H9 (cell line): ENCODE measurements at places on chromosomes 11 and 22. TPM values are rescaled to one million over a fixed set of nuclear protein-coding genes. Genes with fewer than 3 reads are reported as not detected.
A peak's percentile ranks its signal among the peaks of the same experiment; 100 is the strongest.

DNA sequence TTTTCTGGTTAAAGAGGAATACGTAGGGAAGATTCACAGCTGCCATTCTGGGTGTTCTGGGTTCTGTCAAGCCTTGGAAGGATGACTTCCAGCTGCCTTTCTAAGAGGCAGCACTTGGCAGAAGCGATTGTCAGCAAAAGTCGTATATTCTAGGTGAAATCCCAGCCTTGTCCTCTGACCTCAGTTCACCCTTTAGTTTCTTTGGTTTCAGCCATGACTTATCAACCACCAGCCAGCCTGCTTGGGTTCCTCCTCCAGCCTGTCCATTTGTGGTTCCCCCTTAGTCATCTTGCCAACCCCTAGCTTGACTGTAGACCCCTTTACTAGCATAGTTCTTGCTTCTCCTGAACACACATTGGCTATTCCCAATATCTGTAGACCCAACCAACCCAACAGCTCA is 102.3 kb upstream of the CD44 start:
- no peaks in the 10 kb centered on the region for H3K36me3 ChIP-seq
- H3K4me1 ChIP-seq: no peaks in the 10 kb centered on the region; the same call in 1 of the 2 replicates
- no peaks in the 10 kb centered on the region for H3K27me3 ChIP-seq
- H3K4me3 ChIP-seq: no peak overlapping the region
- no peak for DNase-seq
- no peak overlapping the region for H3K27ac ChIP-seq

Gene ARHGAP32
- total RNA-seq: 21.0 and 22.0 TPM in 2 replicates

Gene KIF18A
- 25.3 and 25.9 TPM in 2 replicates for total RNA-seq

- no peaks in the 10 kb centered on the region for H3K36me3 ChIP-seq
- no peak for DNase-seq
- H3K4me1 ChIP-seq: no peaks in the 10 kb centered on the region
Measured at GRCh38 chr11:131624531-131624930, 254.1 kb downstream of the NTM start.

Gene CHADL
- total RNA-seq: 1.3 and 1.6 TPM in 2 replicates

DNA sequence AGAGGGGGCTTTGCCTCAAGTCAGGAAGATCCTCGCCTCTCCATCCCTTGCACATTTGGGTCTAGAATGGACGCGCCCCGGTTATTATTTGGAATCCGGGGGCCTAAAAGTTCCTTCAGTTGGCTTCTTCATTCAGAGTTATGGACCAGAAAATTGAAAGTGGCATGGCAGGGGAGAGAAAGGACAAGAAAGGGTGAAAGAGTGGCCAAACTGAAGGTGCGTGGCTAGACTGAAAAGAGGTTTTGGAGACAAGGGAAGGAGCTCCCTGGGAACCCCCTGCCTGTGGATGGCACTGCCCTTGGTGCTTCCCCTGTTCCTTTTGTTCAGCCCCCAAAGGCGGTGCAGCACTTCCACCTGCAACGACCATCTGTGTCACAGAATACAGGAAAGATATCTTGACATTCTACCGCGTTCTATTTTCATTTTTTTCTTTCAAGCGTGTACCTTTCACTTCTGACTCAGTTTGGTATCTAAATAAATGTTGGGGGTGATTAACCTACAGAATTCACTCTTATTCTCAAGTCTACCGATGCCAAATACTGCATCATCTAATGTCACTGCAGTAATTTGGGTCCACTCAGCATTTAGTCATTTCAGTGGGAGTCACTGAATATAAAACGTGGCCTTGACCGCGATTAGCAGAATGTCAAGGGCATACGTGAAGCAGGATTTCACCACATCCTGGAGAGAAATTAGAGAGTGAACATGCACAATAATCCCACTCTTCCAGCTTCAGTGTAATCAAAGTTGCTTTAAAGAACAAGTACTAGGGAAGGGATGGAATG is 88.1 kb upstream of the ARHGAP32 start:
- H3K27ac ChIP-seq: no peak overlapping the region
- H3K27me3 ChIP-seq: no peaks in the 10 kb centered on the region; the same call in 1 of the 2 replicates
- no peak for DNase-seq
- no peaks in the 10 kb centered on the region for H3K36me3 ChIP-seq
- peak overlapping the region; percentile 84 for H3K4me3 ChIP-seq

- 0 out of 2 replicates have a peak, but pooled peaks cover 4% of the 10 kb centered on the region for H3K4me1 ChIP-seq
- H3K27ac ChIP-seq: no peak overlapping the region
- H3K4me3 ChIP-seq: no peak overlapping the region
- no peak for DNase-seq
Measured at GRCh38 chr11:121417607-121418006, 34.5 kb upstream of the SORL1 start.

Gene OR5M10
- not detected in 2 replicates for total RNA-seq

Gene INPPL1
- total RNA-seq: 207 and 214 TPM in 2 replicates

GRCh38 chr22:39839917-39840510 is 53.5 kb downstream of the ENTHD1 start:
- H3K4me1 ChIP-seq: no peaks in the 10 kb centered on the region
- no peak overlapping the region for H3K27ac ChIP-seq
- DNase-seq: no peak

Gene CTSW
- not detected in 2 replicates for total RNA-seq

- H3K27me3 ChIP-seq: no peaks in the 10 kb centered on the region
- DNase-seq: no peak
- H3K4me1 ChIP-seq: no peaks in the 10 kb centered on the region
- no peak overlapping the region for H3K27ac ChIP-seq
- peaks cover 32% of the 10 kb centered on the region for H3K36me3 ChIP-seq
- H3K4me3 ChIP-seq: no peak overlapping the region
Measured at GRCh38 chr11:30174265-30175020, 56.4 kb upstream of the FSHB start.

GRCh38 chr11:36372101-36372771 is 76.1 kb downstream of the PRR5L start:
- H3K4me3 ChIP-seq: no peak overlapping the region
- DNase-seq: no peak
- no peaks in the 10 kb centered on the region for H3K4me1 ChIP-seq
- H3K27me3 ChIP-seq: no peaks in the 10 kb centered on the region; the same call in 1 of the 2 replicates

DNA sequence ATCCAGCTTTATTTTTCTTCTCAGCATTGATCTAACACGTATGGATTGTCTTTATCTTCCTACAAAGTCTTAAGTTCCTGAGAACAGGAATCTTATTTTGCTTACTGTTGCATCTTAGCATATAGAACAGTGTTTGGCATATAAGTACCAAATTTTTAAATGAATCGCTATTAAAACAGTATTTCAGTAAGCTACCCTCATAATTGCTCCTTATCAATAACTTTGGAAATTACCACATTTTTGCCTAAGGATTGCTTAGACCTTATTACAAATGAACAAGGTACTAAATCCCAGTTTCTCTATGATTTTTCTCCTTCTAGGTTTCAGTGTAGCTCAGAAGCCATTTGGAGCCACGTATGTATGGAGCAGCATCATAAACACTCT is 9.7 kb downstream of the DEPDC7 start:
- H3K4me3 ChIP-seq: no peak overlapping the region
- no peak for DNase-seq
- no peak overlapping the region for H3K27ac ChIP-seq
- no peaks in the 10 kb centered on the region for H3K27me3 ChIP-seq
- H3K4me1 ChIP-seq: no peaks in the 10 kb centered on the region
- no peaks in the 10 kb centered on the region for H3K36me3 ChIP-seq

DNA sequence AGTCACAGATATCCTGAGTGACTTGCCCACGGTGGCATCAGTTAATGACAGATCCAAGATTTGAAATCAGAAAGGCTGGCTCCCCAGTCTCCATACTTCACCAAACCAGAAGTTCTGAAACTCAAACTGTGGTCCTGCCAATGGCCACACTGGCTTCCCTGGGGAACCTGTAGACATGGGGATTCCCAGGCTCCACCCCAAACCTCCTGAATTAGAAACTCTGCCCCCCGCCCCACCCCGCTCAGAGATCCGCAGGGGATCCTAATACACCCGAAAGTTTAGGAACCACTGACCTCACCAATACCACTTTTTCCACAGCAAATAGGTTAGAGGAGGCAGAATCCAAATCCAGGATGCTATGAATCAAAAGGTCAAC is 15.3 kb downstream of the RTN4RL2 start:
- H3K27me3 ChIP-seq: peaks cover 6% of the 10 kb centered on the region; the same call in 1 of the 2 replicates
- H3K36me3 ChIP-seq: peaks cover 7% of the 10 kb centered on the region; the same call in 1 of the 2 replicates
- H3K4me3 ChIP-seq: peak overlapping the region; percentile 67; the same call in 2 of the 3 replicates
- H3K4me1 ChIP-seq: peaks cover 2% of the 10 kb centered on the region; the same call in 1 of the 2 replicates

GRCh38 chr11:72599325-72600117 is 74.7 kb downstream of the PDE2A start:
- H3K4me3 ChIP-seq: no peak overlapping the region
- peaks cover 4% of the 10 kb centered on the region; the same call in 1 of the 2 replicates for H3K4me1 ChIP-seq
- peak; percentile 44 for DNase-seq

Gene OR10A2
- total RNA-seq: not detected in 2 replicates

- H3K27me3 ChIP-seq: no peaks in the 10 kb centered on the region
- H3K36me3 ChIP-seq: no peaks in the 10 kb centered on the region
- no peak overlapping the region for H3K27ac ChIP-seq
- H3K4me3 ChIP-seq: peak overlapping the region; percentile 78
Measured at GRCh38 chr22:24807284-24807950, 1.4 kb downstream of the SGSM1 start.

DNA sequence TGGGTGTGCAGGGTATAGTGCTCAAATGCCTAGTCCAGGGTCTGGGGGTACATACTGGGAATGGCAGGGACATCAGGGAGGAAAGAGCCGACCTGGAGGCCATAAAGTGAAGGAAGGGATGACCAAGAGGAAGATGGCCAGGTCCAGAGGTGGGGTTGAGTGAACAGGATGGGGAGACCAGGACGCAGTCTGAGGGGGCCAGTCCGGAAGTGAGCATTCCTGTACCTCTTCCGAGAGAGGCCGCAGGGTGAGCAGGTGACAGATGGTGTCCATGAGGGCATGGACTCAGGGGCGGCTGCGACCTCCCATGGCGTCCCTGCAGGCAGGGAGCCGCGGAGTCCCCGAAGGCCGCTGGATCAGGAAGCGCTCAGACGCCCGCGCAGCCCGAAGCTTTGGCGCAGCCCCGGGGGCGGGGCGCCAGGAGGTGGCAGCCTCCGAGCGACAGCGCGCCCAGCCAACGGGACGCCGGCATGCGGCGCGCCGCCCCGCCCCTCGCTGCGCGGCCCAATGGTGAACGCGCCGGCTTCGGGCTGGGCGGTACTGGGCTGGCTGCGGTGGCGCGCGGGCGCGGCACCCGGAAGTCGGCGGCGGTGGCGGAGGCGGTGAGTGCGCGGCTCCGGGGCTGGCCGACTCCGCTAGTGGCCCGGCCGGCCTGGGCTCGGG is at the start of gene TANGO2:
TANGO2 (plus strand) TSS at position 578 of the 663 bp plus-strand sequence. CDS start 15,689 bp downstream, outside the sequence.
- H3K27ac ChIP-seq: no peak within 1 kb of the TSS
- H3K27me3 ChIP-seq: peaks cover 27% of the 10 kb centered on the region
- H3K36me3 ChIP-seq: no peaks in the 10 kb centered on the region
- peak within 1 kb of the TSS; percentile 85 for H3K4me3 ChIP-seq

DNA sequence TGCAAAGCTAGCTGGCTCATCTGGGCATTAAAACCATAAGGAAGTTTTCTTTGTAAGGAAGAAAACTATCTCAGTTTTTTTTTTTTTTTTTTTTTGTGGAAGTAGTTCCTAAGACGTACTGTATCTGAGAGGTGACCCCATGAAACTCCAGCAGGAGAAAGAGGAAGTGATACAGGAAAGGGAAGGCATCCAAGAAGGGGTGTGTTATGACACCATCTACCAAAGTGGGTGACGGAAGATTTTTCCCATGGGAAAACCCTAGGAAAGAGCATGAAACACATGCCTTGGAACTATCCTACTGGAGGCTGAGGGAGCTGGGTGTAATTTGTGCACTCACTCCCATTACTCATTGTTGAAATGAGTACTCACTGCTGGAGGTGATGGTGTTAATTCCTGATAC is 63.8 kb upstream of the ARHGAP20 start:
- no peaks in the 10 kb centered on the region for H3K27me3 ChIP-seq
- H3K4me3 ChIP-seq: no peak overlapping the region
- DNase-seq: no peak
- no peak overlapping the region for H3K27ac ChIP-seq
- H3K4me1 ChIP-seq: no peaks in the 10 kb centered on the region
- H3K36me3 ChIP-seq: no peaks in the 10 kb centered on the region

Gene CTNND1
- total RNA-seq: 164 and 166 TPM in 2 replicates

DNA sequence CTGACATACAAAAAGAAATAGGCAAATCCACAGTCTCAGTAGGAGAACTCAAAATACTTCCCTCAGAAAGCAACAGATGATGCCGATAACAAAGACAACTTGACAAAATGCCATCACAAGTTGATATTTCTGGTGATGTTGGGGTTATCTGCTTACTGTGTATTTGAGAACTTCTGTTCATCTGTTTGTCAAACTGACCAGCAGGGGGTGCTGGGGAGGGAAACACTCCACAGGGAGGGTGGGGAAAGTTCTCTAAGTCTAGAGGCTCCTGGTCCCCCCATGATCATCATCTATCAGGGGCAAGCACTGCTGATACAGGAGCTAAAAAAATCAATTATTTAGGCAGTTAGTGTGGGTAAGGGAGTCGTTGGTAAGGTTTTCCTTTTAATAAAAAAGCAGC is 19.2 kb downstream of the GLYATL1 start:
- H3K27me3 ChIP-seq: no peaks in the 10 kb centered on the region
- no peak overlapping the region for H3K27ac ChIP-seq
- H3K4me3 ChIP-seq: no peak overlapping the region
- no peaks in the 10 kb centered on the region; the same call in 1 of the 2 replicates for H3K4me1 ChIP-seq
- DNase-seq: peak; percentile 42

Gene ACTN3
- total RNA-seq: 45.7 TPM in 2 replicates

- H3K4me3 ChIP-seq: no peak overlapping the region
- no peaks in the 10 kb centered on the region for H3K4me1 ChIP-seq
- H3K27me3 ChIP-seq: no peaks in the 10 kb centered on the region; the same call in 1 of the 2 replicates
- H3K27ac ChIP-seq: no peak overlapping the region
Measured at GRCh38 chr22:22988150-22988549, 82.2 kb upstream of the GNAZ start.

Gene GAL
- total RNA-seq: 65.2 and 67.5 TPM in 2 replicates

DNA sequence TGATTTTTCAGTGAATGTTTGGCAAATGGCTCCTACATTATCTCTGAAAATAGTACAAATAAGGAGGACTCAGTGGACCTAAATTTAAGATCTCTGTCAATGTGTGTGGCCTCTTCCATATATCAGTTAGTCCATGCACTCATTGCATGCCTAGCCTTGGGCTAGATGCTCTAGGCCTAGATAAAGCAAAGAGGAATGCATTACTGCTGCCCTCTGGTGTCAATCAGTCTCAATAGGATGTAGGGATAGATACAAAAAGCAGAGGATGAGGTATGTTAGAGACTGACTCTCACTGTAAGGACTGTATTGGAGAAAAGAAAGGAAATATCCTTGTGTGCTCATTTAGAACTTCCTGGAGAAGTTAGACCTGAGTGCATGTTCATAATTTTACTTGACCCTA is 42.0 kb downstream of the MS4A2 start:
- no peaks in the 10 kb centered on the region for H3K4me1 ChIP-seq
- peaks cover 6% of the 10 kb centered on the region for H3K36me3 ChIP-seq
- H3K27ac ChIP-seq: no peak overlapping the region
- DNase-seq: peak; percentile 43
- no peak overlapping the region for H3K4me3 ChIP-seq

GRCh38 chr11:11661326-11662040 is 39.7 kb upstream of the GALNT18 start:
- H3K4me3 ChIP-seq: peak overlapping the region; percentile 34; the same call in 2 of the 3 replicates
- peaks cover 13% of the 10 kb centered on the region; the same call in 1 of the 2 replicates for H3K4me1 ChIP-seq
- no peaks in the 10 kb centered on the region for H3K36me3 ChIP-seq
- no peaks in the 10 kb centered on the region for H3K27me3 ChIP-seq

DNA sequence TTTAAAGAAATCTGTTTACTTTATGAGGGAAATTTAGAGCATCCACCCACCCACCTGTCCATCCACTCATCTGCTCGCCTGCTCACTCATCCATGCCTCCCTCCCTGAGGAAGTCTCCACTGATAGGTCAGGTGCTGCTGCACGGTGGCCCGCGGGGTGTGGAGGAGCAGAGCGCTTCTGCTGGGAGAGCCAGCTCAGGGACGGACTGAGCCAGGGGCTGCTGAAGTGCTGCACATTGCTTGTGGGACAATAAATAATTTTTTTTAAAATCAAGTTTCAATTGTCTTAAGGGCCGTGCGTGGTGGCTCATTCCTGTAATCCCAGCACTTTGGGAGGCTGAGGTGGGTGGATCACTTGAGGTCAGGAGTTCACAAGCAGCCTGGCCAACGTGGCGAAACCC is 148.9 kb downstream of the TBC1D22A start:
- no peak for DNase-seq
- no peaks in the 10 kb centered on the region for H3K27me3 ChIP-seq
- H3K4me3 ChIP-seq: no peak overlapping the region
- no peak overlapping the region for H3K27ac ChIP-seq
